ENCODE measurements at places on chromosomes 4 and X. TPM values are rescaled to one million over a fixed set of nuclear protein-coding genes. Genes with fewer than 3 reads are reported as not detected.

GRCh38 chr4:186366326-186366725 is 100.3 kb downstream of the F11 start:
- no peaks in the 10 kb centered on the region for H3K36me3 ChIP-seq
- H3K27ac ChIP-seq: no peak overlapping the region
- H3K27me3 ChIP-seq: no peaks in the 10 kb centered on the region

GRCh38 chr4:86233681-86234080 is 126.2 kb downstream of the MAPK10 start:
- H3K27me3 ChIP-seq: no peaks in the 10 kb centered on the region
- no peak overlapping the region for H3K4me3 ChIP-seq
- peaks cover 5% of the 10 kb centered on the region for H3K36me3 ChIP-seq
- no peak overlapping the region for H3K27ac ChIP-seq
- no peaks in the 10 kb centered on the region for H3K4me1 ChIP-seq

- H3K27me3 ChIP-seq: no peaks in the 10 kb centered on the region
- no peak overlapping the region for H3K4me3 ChIP-seq
- H3K36me3 ChIP-seq: no peaks in the 10 kb centered on the region
Measured at GRCh38 chr4:25563071-25563564, 92.5 kb upstream of the SLC34A2 start.

- no peak overlapping the region for H3K27ac ChIP-seq
- H3K36me3 ChIP-seq: peaks cover 5% of the 10 kb centered on the region
- H3K4me1 ChIP-seq: no peaks in the 10 kb centered on the region
- H3K4me3 ChIP-seq: no peak overlapping the region
Measured at GRCh38 chr4:40530961-40531635, 98.6 kb downstream of the RBM47 start.

- H3K36me3 ChIP-seq: no peaks in the 10 kb centered on the region
- no peak for DNase-seq
- H3K4me3 ChIP-seq: no peak overlapping the region
- no peak overlapping the region for H3K27ac ChIP-seq
- no peaks in the 10 kb centered on the region for H3K27me3 ChIP-seq
- no peaks in the 10 kb centered on the region for H3K4me1 ChIP-seq
Measured at GRCh38 chr4:17066236-17066635, 167.8 kb upstream of the LDB2 start.

- no peaks in the 10 kb centered on the region for H3K4me1 ChIP-seq
- no peak overlapping the region for H3K4me3 ChIP-seq
- H3K27me3 ChIP-seq: no peaks in the 10 kb centered on the region
- no peak overlapping the region for H3K27ac ChIP-seq
- peak; percentile 66 for DNase-seq
Measured at GRCh38 chrX:1941321-1941720, 326.5 kb downstream of the ASMT start.

DNA sequence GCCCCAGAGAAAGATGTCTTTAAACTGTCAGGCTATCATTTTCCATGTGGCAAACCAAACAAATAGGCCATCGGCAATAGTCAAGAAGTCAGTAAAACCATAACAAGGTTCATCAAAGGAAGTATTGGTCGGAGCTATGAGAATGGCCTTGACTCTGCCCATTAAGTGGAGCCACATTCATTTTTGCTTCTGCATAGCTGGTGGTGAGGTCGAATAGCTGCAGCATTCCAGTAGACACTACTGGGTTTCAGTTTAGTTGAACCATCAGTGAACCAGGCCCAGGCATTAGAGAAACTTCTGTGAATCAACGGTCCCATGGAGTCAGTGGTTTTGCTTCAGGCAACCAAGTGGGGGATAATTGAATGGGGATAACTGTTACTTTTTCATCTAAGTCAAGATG is 92.0 kb upstream of the MED14 start:
- no peaks in the 10 kb centered on the region for H3K36me3 ChIP-seq
- no peak for DNase-seq
- H3K4me1 ChIP-seq: no peaks in the 10 kb centered on the region
- no peak overlapping the region for H3K27ac ChIP-seq
- no peaks in the 10 kb centered on the region for H3K27me3 ChIP-seq

GRCh38 chr4:80029364-80029763 is 43.7 kb downstream of the ANTXR2 start:
- H3K27ac ChIP-seq: no peak overlapping the region
- no peaks in the 10 kb centered on the region for H3K4me1 ChIP-seq
- H3K27me3 ChIP-seq: no peaks in the 10 kb centered on the region
- no peaks in the 10 kb centered on the region for H3K36me3 ChIP-seq

DNA sequence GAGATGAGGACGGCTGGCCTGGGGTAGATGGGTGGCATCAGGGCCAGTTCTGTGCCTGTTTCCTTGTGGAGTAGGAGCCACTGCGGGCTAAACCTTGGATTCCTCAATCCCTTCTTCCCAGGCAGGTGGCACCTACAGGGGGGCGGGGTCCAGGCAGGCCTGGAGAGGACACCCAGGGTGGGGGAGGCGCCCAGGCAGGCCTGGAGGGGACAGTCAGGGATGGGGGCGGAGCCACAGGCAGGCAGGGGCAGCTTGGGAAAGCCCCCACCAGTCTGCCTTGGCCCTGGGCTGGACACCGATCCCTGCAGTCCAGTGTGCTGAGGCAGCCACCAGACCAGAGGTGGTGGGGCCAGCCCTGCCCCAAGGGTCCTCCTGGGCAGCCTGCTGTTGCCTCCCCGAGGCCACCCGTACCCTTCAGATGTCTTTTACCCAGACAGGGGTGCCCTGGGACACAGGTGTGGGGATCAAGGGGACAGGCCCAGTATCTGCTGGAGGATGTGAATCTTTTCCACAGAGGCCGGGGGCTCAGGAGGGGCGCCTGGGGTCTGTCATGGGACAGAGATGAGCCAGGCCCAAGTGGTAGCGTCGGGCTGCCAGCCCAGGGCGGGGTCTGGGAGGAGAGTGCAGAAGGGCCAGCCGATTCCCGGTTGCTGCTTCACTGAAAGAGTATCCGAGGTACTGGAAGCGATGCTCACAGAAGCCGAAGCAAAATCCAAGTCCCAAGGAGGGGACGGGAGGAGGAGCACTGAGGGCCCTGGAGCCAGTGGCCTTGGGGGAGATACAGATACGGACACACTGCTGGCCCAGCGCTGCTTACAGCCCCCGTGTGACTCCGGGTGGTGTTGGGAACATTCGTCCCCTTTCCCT is 34.5 kb downstream of the LRPAP1 start:
- peak; percentile 51 for DNase-seq
- no peaks in the 10 kb centered on the region for H3K36me3 ChIP-seq
- H3K27ac ChIP-seq: no peak overlapping the region
- peaks cover 1% of the 10 kb centered on the region for H3K27me3 ChIP-seq

DNA sequence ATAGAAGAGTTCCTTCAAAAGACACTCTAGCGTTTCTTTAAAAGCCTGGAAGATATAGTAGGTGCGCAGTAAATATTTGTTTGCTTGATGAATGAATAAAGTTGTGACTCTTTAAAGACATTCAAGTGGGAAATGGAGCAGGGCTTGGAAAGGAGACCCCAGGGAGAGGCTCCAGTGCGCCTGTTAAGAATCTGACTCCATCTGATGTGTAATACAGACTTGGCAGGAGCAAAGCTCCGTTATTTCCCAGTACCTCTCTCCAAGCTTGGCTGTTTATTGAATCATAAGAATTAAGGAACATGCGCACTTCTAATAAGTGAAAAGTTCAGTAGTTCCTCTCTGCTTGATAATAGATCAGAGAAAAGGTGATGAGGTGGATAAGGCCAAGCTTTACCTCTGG is 18.8 kb upstream of the KLHL8 start:
- DNase-seq: no peak
- H3K27ac ChIP-seq: no peak overlapping the region
- no peak overlapping the region for H3K4me3 ChIP-seq
- H3K4me1 ChIP-seq: peaks cover 3% of the 10 kb centered on the region

Gene PABPC1L2B
- 0.27 TPM for total RNA-seq

Gene NDNF
- total RNA-seq: 3.6 TPM

Gene EDA2R
- 1.6 TPM for total RNA-seq

Gene FHDC1
- total RNA-seq: 2.5 TPM

Gene DMD
- total RNA-seq: 19.6 TPM

Gene SLIT2
- total RNA-seq: 5.4 TPM

Gene CT45A10
- total RNA-seq: not detected

Gene IL2RG
- total RNA-seq: not detected

Measured in endodermal cell (in vitro differentiated cells).